ENCODE measurements at places on chromosomes 16 and 17.

- no peak for DNase-seq
Measured at GRCh38 chr17:19000531-19001325, 3.8 kb downstream of the FAM83G start.

DNA sequence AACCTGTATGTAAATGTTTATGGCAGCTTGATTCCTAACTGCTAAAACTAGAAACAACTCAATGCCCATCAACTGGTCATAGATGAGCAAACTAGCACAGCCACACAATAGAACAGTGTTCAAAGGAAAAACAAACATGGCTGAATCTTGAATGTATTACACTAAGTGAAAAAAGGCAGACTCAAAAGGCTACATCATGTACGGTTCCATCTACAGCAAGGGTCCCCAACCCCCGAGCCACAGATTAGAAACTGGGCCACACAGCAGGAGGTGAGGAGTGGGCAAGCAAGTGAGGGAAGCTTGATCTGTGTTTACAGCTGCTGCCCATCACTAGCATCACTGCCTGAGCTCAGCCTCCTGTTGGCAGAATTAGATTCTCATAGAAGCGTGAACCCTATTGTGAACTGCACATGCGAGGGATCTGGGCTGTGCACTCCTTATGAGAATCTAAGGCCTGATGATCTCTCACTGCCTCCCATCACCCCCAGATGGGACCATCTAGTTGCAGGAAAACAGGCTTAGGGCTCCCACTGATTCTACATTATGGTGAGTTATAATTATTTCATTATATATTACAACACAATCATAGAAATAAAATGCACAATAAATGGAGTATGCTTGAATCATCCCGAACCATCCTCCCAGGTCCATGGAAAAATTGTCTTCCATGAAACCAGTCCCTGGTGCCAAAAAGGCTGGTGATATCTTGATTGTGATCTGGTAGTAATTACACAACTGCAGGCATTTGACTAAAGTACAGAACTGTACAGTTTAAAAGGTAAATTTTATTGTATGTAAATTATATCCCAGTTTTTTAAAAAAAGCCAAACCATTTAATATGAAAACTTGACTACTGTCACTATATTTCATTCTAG, 7.7 kb downstream of the CEP20 start:
- no peak for DNase-seq

GRCh38 chr16:7550096-7550495, 217.5 kb downstream of the RBFOX1 start:
- DNase-seq, result no peak

- no peak for DNase-seq
Measured at GRCh38 chr17:43543300-43543699, 2.8 kb downstream of the ETV4 start.

DNA sequence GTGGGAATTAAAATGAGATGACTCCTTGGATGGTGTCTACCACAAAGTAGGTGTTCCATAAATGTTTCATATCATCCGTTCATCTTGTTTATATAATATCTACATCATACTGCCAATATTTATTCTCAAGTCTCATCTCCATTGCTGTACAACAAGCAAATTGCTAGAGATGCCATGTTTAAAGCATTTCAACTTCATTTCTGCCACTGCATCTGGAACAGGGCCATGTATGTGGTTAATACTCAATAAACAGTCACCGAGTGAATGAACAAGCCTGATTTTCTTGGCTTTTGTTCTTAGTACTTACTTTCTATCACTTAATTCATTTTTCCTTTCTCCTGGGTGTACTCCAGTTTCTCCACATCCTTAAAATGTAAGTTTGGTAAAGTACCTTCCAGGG, 107.6 kb downstream of the KCNJ2 start:
- DNase-seq, result no peak

DNA sequence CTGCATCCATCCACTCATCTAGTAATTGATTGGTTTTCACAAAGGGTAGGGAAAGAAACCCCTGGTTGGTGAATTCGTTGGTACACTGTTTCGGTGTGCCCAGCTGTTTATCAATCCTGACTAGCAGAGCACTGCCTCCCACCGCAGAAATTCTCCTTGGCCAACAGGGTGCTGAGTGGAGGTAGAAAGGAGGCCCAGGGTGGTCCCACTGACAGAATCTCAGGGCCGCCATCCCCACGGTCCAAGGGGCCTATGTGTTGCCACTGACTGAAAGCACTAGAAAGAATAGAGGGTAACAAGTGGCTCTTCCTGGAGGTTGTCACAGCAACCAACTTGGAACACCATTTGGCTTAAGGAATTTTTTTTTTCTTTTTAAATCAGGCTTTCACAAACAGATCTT, 8.4 kb upstream of the RCVRN start:
- no peak for DNase-seq

- DNase-seq, result no peak
Measured at GRCh38 chr16:86044881-86045590, 146.1 kb downstream of the IRF8 start.

GRCh38 chr17:36901506-36901905, 35.8 kb upstream of the LHX1 start:
- no peak for DNase-seq

- DNase-seq, result peak; percentile 87
Measured at GRCh38 chr17:38663125-38663751, 11.5 kb downstream of the EPOP start.

DNA sequence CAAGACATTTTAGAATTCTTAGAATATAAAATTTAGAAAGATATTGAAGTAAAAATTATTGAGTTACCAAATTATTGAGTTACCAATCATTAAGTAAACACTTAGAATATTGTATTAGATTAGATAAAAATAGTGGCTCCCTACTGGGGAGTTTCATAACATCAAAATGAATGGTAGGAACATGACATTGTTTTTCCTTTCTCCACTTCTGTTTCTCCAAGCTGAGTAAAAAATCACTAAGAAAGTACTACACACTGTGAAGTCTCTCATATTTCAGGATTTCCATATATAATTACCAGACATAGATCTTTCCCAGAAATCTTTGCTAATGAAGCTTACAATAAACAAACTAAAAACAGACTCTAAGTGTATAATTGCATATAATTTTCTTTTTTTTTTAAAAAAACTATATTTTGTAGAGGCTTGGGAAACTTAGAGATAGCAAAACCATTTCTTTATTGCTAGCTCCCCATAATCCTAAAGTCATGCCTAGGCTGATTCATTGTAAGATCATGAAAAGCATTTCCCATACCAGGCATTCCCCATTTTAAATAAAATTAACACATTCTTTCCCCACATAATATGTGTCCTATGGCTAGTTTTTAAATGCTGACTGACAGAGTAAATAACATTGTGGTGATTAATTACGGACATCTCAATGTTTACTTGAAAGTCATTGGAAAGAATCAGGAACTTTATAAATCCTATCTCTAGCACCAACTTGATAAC, 1408.7 kb upstream of the GOT2 start:
- DNase-seq, result no peak

- DNase-seq, result no peak
Measured at GRCh38 chr17:73187203-73187769, 5.6 kb upstream of the COG1 start.

DNA sequence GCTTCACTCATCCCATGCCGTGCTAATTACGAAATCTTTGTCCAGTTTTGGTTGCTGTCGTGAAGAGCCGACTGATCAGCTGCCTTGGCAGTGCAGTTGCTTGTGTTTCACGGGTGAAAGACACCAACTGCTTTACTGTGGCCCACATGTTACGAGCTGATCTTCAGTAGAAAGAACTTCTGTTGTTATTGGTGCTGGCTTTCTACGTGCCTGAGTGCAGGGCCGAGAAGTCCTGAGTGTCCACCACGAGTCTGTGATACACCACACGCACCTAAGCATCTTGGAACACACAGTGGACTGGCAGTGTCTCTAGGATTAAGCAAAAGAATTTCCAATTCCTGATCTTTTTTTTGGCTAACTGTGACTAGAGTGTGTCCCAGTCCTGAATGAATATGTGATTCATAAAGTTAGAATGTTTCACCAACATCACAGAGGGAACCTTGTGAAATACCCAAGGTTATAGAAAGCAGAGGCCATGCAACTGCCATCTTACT, 70.4 kb upstream of the CLEC18A start:
- DNase-seq, result no peak

- DNase-seq, result no peak
Measured at GRCh38 chr16:75703306-75703705, 2.0 kb upstream of the DUXB start.

GRCh38 chr17:64781810-64782555, 119.9 kb upstream of the SMURF2 start:
- DNase-seq, result no peak

DNA sequence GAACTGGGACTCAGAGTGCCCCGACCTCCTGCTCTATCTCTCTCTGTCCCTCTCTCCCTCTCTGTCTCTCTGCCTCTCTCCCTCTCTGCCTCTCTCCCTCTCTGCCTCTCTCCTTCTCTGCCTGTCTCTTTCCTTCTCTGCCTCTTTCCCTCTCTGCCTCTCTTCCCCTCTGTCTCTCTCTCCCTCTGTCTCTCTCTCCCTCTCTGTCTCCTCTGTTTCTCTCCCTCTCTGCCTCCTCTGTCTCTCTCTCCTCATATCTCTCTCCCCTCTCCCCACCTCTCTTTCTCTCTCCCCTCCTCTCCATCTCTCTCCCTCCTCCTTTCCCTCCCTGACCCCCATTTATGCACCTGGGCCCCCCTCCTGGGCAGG, 32.7 kb downstream of the TNFRSF13B start:
- DNase-seq, result no peak

GRCh38 chr17:41392278-41392677, 5.1 kb downstream of the KRT31 start:
- no peak for DNase-seq

GRCh38 chr16:88619859-88620815, 18.2 kb upstream of the IL17C start:
- DNase-seq, result no peak

- no peak for DNase-seq
Measured at GRCh38 chr17:9828296-9829295, 2.9 kb downstream of the GLP2R start.

DNA sequence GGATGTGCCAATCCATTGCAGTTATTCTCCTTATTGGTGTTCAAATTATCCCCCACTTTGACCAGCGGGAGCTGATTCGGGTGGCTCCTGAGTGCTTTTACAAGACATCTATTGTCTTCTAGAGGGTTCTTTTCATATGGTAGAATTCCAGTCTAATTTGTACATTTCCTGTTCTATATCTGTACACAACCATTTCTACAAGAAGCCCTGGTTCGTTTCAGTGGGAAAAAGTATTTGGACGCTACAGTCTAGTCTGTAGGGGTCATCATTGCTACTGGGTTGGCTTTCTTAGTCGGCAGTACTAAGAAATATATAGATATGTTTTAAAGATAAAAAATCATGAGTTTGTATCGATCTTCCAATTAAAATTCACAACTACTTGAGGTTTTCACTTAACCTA, 262.6 kb downstream of the MAP2K6 start:
- no peak for DNase-seq

GRCh38 chr17:73071066-73071999, 21.2 kb downstream of the SLC39A11 start:
- no peak for DNase-seq

- no peak for DNase-seq
Measured at GRCh38 chr17:75571197-75571884, 16.3 kb upstream of the MYO15B start.

GRCh38 chr16:23941963-23942564, 106.3 kb downstream of the PRKCB start:
- no peak for DNase-seq

DNA sequence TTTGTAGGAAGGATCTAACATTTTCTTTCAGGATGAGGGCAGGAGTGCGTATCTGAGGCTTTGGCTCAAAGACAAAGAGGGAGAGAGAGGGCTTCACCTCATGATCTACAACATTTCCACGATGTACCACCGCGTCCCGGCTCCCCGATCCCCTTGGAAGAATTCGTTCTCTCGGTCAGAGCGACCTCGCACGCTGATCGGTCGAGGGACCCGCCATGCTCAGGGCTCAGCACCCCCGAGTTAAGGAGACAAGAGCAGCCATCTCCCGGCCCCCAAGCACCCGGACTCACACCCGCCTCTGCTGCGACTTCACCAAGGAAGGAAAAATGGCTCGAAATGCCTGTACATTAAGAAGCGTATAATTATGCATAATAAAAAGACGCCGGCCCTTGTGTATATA, 89.5 kb upstream of the RPL38 start:
- DNase-seq, result no peak

GRCh38 chr16:22013486-22013885, 5.6 kb downstream of the MOSMO start:
- DNase-seq, result no peak

- DNase-seq, result no peak
Measured at GRCh38 chr17:15083225-15083624, 181.9 kb downstream of the PMP22 start.

DNA sequence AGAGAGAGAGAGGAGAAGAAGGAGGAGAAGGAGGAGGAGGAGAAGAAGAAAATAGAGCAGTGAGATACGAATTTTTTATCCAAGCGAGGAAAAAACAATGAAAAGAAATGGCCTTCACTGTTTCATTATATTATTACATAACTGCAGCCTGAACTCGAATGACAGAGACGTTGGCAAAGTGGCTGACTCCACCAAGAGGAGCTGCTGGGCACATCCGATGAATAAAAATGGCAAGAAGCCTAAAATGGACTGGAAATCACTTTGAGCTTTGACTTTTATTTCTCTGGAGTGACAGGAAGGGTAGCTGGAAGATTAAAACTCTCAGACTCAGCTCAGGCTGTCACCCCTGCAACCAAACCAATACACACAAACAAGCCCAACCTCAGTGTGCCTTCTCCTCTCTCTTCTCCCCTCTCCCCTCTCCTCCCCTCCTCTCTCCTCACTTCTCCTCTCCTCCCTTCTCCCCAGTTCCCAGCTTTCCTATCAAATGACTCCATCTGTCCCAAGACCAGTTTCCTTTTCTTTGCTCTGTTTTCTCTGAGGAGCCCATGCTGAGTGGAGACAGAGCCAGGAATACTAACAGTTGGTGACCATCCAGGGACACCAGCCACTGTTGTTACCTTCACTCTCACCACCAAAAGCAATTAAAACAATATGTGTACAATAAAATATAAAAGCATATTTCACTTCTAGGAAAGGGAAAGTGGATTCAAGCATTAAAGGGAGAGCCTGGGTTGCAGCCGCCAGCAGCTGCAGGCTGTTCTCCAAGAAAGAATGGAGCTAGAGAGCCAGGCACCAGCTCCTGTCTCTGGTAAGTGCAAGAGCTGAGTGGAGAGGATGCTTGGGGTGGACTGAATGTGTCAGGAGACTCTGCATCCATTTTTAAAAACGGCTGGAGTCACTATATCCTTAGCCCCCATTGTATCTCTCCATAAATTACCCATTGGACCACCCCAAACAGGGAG, 51.2 kb downstream of the SOX9 start:
- DNase-seq, result no peak

DNA sequence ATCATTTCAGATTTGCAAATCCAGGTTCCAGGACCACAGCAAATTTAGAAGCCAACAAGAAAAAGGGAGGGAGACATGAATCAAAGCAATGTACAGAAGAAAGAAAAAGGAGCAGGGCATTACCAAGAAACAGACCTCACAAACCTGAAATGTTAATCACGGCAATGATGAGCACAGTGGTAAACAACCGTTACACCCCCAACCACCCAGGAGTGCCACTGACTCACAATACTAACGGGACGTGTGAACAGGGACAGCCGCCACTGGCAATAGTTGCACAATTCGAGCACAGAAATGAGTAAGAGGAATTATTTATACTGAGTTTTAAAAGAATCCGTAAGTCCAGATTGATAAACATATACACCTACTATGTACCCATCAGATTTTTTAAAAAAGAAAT, 13.8 kb downstream of the USP22 start:
- DNase-seq, result no peak

GRCh38 chr16:72149676-72150464, 22.1 kb downstream of the PMFBP1 start:
- no peak for DNase-seq

- no peak for DNase-seq
Measured at GRCh38 chr16:48592839-48593429, 17.0 kb downstream of the N4BP1 start.

- no peak for DNase-seq
Measured at GRCh38 chr17:1260086-1260769, 10.0 kb upstream of the BHLHA9 start.

All from NCI-H2081 (cell line).